ENCODE measurements at places on chromosomes 7 and 10.
A peak's percentile ranks its signal among the peaks of the same experiment; 100 is the strongest.

- no peak overlapping the region for H3K27ac ChIP-seq
- H3K27me3 ChIP-seq: no peaks in the 10 kb centered on the region
- H3K4me1 ChIP-seq: no peaks in the 10 kb centered on the region
- H3K4me3 ChIP-seq: no peak overlapping the region
- DNase-seq: no peak
- H3K36me3 ChIP-seq: no peaks in the 10 kb centered on the region
Measured at GRCh38 chr7:96416116-96416515, 94.2 kb upstream of the SLC25A13 start.

GRCh38 chr7:30900053-30900452 is 11.6 kb upstream of the AQP1 start:
- H3K27me3 ChIP-seq: no peaks in the 10 kb centered on the region
- no peak overlapping the region for H3K27ac ChIP-seq
- no peak for DNase-seq
- H3K4me3 ChIP-seq: no peak overlapping the region

DNA sequence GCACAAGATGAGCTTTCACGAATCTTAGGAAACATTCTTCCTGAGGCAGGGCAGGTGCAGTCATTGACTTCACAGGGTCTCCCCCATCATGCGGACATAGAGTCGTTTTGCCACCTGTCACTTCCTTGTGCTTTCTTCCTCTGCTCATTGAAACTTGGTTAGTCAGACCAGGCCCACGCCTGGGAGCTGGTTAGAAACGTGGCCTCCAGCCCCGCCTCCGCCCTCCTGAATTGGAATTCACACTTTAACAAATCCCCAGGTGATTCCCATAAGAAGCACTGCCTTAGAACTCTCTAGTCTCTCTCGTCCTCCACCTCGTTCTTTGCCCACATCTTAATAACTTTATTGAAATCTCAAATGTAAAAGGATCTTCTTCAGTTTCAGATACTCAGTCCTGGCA is 265.5 kb upstream of the FZD8 start:
- no peaks in the 10 kb centered on the region for H3K27me3 ChIP-seq
- no peaks in the 10 kb centered on the region for H3K36me3 ChIP-seq
- no peak overlapping the region for H3K4me3 ChIP-seq

DNA sequence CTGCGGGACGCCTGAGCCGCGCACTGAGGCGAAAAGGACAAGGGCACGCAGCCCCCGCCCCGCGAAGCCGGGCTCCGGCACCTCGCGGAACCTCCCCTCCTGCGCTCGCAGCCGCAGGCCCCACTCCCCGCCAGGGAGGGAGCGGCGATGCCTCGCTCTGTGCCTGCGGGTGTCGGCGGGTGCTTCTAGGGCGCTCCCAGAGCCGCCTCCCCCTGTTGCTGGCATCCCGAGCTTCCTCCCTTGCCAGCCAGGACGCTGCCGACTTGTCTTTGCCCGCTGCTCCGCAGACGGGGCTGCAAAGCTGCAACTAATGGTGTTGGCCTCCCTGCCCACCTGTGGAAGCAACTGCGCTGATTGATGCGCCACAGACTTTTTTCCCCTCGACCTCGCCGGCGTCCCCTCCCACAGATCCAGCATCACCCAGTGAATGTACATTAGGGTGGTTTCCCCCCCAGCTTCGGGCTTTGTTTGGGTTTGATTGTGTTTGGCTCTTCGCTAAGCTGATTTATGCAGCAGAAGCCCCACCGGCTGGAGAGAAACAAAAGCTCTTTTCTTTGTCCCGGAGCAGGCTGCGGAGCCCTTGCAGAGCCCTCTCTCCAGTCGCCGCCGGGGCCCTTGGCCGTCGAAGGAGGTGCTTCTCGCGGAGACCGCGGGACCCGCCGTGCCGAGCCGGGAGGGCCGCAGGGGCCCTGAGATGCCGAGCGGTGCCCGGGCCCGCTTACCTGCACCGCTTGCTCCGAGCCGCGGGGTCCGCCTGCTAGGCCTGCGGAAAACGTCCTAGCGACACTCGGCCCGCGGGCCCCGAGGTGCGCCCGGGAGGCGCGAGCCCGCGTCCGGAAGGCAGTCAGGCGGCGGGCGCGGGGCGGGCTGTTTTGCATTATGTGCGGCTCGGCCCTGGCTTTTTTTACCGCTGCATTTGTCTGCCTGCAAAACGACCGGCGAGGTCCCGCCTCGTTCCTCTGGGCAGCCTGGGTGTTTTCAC is 519 bp downstream of the ITGB8 start:
- DNase-seq: peak; percentile 38
- H3K27ac ChIP-seq: no peak overlapping the region
- no peak overlapping the region for H3K4me3 ChIP-seq
- H3K4me1 ChIP-seq: no peaks in the 10 kb centered on the region
- H3K27me3 ChIP-seq: peaks cover 5% of the 10 kb centered on the region
- H3K36me3 ChIP-seq: no peaks in the 10 kb centered on the region

DNA sequence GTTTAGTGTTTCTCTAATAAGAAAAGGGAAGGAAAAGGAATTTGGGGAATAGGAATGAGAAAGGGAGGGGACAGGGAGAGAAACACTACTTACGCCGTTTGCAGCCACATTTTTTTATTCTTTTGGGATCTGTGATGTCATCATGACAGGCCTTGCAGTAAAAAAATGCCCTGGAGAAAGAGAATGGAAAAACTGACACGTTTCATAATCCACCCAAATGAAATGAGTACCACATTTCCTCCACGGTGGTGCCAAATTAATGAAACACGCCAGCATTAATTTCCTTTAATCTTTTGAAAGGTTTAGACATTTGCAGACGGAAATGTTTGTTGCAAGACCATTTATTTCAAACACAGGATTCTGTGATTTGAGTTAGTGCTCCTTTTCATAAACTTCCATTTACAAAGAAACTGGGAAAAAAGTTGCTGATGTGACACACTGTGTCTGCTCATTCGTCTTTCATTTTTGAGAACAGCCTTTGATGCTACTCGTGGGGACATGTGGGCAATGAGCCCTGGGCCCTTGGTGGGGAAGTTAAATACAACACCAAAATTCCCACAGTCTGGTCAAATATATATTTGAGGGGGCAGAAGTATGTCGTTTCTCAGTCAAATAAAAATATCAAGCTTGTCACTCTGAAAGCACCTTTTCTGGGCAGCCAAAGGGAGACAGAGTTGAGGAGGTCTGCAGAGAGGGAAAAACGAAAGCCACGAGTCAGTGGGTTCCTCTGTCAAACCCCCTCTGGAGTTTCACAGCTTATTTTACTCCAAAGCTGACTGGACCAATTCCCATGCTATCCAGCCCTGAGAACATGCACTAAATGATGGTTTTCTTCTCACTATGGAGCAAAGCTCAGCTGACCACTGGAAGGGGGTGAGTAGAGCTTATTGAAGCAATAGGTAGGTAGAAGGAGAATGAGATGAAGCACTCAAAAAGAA is 625.5 kb downstream of the KCNMA1 start:
- H3K4me1 ChIP-seq: no peaks in the 10 kb centered on the region
- no peaks in the 10 kb centered on the region for H3K27me3 ChIP-seq
- no peak for DNase-seq
- no peak overlapping the region for H3K27ac ChIP-seq

DNA sequence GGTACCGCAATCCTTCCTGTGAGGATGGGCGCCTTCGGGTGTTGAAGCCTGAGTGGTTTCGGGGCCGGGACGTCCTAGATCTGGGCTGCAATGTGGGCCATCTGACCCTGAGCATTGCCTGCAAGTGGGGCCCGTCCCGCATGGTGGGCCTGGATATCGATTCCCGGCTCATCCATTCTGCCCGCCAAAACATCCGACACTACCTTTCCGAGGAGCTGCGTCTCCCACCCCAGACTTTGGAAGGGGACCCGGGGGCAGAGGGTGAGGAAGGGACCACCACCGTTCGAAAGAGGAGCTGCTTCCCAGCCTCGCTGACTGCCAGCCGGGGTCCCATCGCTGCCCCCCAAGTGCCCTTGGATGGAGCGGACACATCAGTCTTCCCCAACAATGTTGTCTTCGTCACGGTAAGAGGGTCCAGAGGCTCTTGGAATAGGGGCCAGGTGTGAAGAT is 1.7 kb downstream of the MEPCE start:
- no peak for DNase-seq
- no peaks in the 10 kb centered on the region for H3K27me3 ChIP-seq
- H3K4me3 ChIP-seq: no peak overlapping the region
- peaks cover 3% of the 10 kb centered on the region for H3K36me3 ChIP-seq
- peak overlapping the region; percentile 97 for H3K27ac ChIP-seq

- no peaks in the 10 kb centered on the region for H3K4me1 ChIP-seq
- H3K27me3 ChIP-seq: no peaks in the 10 kb centered on the region
- no peak overlapping the region for H3K27ac ChIP-seq
- H3K4me3 ChIP-seq: no peak overlapping the region
- DNase-seq: no peak
- H3K36me3 ChIP-seq: no peaks in the 10 kb centered on the region
Measured at GRCh38 chr7:120467676-120468075, 194.7 kb downstream of the KCND2 start.

GRCh38 chr10:56317603-56318002 is 43.5 kb downstream of the ZWINT start:
- H3K4me1 ChIP-seq: no peaks in the 10 kb centered on the region
- H3K27ac ChIP-seq: no peak overlapping the region
- no peaks in the 10 kb centered on the region for H3K36me3 ChIP-seq
- no peaks in the 10 kb centered on the region for H3K27me3 ChIP-seq
- no peak overlapping the region for H3K4me3 ChIP-seq

GRCh38 chr10:49751636-49752510 is 10.2 kb downstream of the OGDHL start:
- no peaks in the 10 kb centered on the region for H3K27me3 ChIP-seq
- H3K4me1 ChIP-seq: no peaks in the 10 kb centered on the region
- no peaks in the 10 kb centered on the region for H3K36me3 ChIP-seq
- H3K27ac ChIP-seq: no peak overlapping the region

GRCh38 chr10:91460681-91461080 is 50.5 kb downstream of the HECTD2 start:
- H3K4me1 ChIP-seq: no peaks in the 10 kb centered on the region
- H3K27ac ChIP-seq: no peak overlapping the region
- DNase-seq: no peak

DNA sequence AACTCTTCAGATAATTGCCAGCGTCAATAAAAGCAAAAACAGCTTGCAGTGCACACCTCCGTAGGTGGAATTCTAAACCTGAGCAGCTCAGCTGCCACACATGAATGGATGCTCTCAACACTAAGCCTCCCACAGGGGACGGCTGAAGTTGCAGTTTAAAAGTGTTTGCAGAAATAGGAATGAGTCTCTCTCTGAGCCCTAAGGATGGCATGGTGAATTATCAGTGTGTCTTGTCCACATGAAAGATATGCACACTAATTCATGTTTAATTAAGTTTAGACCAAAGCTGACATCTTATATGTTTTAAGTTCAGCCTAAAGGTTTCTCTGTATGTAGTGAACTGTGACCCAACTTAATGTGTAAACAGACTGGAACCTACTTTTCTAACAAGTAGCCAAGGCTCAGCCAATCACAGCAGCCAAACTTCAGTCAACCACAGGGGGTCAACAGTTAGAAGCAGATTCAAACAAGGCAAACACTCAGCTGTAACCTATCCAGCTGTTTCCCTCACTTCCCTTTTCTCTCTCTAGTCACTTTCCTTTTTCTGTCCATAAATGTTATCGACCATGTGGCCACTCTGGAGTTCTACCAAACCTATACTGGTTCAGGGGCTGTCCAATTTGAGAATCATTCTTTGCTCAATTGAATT is 38.1 kb downstream of the CTTNBP2 start:
- no peaks in the 10 kb centered on the region for H3K4me1 ChIP-seq
- H3K36me3 ChIP-seq: no peaks in the 10 kb centered on the region
- no peak for DNase-seq
- no peaks in the 10 kb centered on the region for H3K27me3 ChIP-seq
- no peak overlapping the region for H3K4me3 ChIP-seq

DNA sequence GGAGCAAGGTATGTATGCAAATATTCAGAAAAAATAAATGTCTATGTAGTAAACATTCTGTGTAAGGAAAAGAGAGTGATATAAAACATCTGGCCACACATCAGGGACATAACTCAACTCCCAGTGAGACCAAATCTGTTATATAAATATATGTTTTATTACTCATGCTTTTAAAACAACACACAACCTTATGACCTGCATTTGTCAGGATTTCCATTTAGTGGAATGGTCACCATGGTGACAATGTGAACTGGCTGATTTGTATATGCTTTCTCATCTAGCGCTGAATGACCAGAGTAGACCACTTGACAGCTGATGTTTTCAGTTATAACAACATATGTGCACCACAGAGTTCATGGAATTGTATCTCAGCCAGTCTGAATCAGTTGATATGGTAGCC is 551.7 kb downstream of the HTR7 start:
- H3K4me1 ChIP-seq: no peaks in the 10 kb centered on the region
- H3K4me3 ChIP-seq: no peak overlapping the region
- H3K27ac ChIP-seq: no peak overlapping the region
- no peak for DNase-seq

GRCh38 chr7:150361807-150362621 is 6.6 kb upstream of the REPIN1 start:
- no peaks in the 10 kb centered on the region for H3K36me3 ChIP-seq
- no peaks in the 10 kb centered on the region for H3K27me3 ChIP-seq
- DNase-seq: no peak
- H3K27ac ChIP-seq: no peak overlapping the region
- H3K4me1 ChIP-seq: peaks cover 42% of the 10 kb centered on the region

DNA sequence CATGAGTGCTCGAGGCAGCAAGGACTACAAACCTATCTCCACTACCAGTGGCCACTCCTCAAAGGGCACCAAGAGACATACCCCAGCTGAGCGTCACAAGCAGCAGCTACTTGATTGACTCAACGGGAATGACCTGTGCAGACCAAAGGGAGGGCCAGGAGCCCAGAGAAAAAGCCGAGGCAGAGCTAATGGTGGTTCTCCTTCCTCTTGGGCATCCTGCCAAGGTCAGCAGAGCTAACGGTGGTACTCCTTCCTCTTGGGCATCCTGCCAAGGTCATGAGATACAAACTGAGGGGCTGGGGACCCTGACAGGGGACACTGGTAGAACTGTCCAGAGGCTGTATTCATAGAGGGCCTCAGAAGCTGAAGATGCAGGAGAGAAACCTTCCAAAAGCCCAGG is 60.4 kb downstream of the FAM53B start:
- no peak for DNase-seq
- peaks cover 11% of the 10 kb centered on the region for H3K36me3 ChIP-seq
- peaks cover 47% of the 10 kb centered on the region for H3K4me1 ChIP-seq
- no peaks in the 10 kb centered on the region for H3K27me3 ChIP-seq
- H3K4me3 ChIP-seq: peak overlapping the region; percentile 22

GRCh38 chr10:131345691-131346090 is 34.2 kb upstream of the TCERG1L start:
- H3K4me1 ChIP-seq: no peaks in the 10 kb centered on the region
- no peak overlapping the region for H3K4me3 ChIP-seq
- H3K27ac ChIP-seq: no peak overlapping the region
- DNase-seq: no peak
- no peaks in the 10 kb centered on the region for H3K27me3 ChIP-seq

- no peak for DNase-seq
- no peaks in the 10 kb centered on the region for H3K27me3 ChIP-seq
- no peaks in the 10 kb centered on the region for H3K36me3 ChIP-seq
- no peak overlapping the region for H3K4me3 ChIP-seq
Measured at GRCh38 chr10:15521328-15521903, 150.3 kb upstream of the FAM171A1 start.

GRCh38 chr10:5361966-5362365 is 2.8 kb upstream of the UCN3 start:
- H3K4me3 ChIP-seq: no peak overlapping the region
- DNase-seq: no peak
- H3K27me3 ChIP-seq: no peaks in the 10 kb centered on the region
- H3K27ac ChIP-seq: no peak overlapping the region
